ENCODE measurements at places on chromosomes 6 and 20.

DNA sequence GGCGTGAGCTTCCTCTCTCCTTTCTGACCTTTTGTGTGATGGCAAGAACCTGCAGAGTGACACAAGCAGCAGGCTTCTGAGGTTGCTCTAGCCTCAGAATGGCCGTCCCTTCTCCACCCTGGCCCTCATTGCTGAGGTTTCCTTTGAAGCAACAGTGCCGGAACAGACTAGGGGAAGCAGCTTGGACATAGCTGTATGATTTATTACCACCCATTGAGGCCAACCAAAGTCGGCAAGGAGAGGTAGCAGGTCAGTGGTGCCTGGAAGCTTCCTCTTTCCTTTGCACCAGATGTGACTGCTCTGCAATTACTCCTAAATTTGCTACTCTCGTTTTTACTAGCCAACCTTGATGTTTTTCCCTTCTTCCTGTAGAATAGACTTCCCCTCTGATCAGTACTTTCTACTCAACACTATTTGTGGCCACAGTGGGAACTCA, 31.4 kb downstream of the PTPN1 start:
- DNase-seq, result no peak

DNA sequence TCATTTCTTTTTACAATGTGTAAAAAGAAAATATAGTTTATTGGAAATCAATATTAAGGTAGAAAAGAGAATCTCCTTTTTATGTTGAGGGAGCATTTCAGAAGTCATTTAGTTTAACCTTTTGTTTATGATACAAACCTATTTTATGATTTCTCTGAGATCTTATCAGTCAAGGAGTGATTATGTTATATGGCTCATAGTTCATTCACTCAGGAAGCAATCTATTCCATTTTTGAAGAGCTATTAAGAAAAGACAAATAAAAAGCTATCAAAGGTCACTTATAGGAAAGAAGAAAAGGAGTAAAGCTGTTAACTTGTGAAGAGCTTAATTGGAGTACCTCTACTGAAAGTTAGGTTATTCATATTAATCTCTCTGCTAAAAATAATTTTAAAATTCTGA, 526.6 kb upstream of the JAG1 start:
- no peak for DNase-seq

- no peak for DNase-seq
These were observed 6.0 kb downstream of the CLPSL1 start for GRCh38 chr6:35786810-35787209.

DNA sequence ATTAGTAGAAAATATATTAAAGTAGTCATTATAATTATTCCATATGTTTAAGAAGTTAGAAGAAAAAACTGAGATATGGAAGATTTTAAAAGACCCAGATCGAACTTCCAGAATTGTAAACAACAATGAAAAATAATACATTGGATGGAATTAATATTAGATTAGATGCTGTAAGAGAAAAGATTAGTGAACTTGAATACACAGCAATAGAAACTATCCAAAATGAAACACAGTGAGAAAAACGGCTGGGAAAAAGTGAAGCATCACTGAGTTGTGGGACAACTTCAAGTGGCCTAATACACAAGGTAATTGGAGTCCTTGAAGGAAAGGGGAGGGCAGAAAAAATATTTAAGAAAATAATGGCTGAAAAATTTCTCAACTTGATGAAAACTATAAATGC, 4.2 kb upstream of the TTBK1 start:
- DNase-seq, result no peak

DNA sequence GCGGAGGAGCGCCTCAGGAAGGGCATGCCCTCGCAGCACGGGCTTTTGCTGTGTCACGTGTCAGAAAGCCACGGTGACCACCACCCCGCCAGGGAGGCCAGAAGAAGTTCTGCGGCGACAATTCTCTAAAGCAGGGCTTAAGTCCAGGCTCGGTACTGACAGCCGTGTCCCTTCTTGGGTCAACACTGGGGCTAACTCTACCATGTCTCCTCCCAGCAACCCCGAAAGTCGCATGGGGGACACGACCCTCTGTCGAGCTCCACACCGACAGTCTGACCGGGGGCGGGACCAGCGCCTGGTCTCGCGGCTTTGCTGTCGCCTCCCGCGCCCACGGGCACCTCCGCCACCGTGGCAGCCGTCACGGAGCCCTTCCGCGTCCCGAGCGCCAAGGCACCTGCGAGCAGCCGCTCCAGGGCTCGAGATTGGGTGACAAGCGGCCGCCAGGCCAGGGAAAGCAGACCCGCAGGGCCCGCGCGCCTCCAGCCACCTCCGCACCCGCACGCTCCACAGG, 534 bp downstream of the NANP start:
- peak; percentile 32 for DNase-seq

GRCh38 chr20:17807651-17808050, 107.9 kb downstream of the BANF2 start:
- no peak for DNase-seq

- no peak for DNase-seq
These were observed 57.8 kb downstream of the KIZ start for GRCh38 chr20:21183722-21184121.

GRCh38 chr6:35218021-35218420, 4.3 kb downstream of the SCUBE3 start:
- no peak for DNase-seq

DNA sequence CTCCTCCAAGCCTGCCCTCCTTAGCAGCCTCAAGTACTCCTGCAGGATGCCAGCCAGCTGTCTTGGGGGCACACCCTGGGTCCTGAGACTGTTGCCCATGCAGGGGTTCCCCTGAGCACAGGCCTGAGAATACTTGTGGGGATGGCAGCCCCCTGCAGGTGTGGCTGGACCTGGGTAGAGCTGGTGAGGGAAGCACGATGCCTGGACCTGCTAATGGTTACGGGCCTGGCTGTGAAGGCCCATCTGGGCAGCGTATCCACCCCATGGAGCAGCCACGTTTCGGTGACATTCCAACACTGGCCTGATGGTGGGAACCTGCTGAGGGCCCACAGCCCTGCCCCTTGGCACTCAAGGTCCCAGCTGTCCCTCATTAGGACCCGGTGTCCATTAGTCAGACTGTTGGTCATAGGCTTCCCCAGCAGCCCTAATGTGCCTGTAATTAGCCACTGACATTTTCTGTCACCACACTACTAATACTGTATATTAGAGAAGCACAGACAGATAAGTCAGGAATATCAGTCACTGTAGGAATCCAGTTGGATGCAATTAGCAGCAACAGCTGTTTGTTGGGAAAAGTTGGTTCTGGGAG, 20.3 kb downstream of the CCDC167 start:
- DNase-seq, result no peak

DNA sequence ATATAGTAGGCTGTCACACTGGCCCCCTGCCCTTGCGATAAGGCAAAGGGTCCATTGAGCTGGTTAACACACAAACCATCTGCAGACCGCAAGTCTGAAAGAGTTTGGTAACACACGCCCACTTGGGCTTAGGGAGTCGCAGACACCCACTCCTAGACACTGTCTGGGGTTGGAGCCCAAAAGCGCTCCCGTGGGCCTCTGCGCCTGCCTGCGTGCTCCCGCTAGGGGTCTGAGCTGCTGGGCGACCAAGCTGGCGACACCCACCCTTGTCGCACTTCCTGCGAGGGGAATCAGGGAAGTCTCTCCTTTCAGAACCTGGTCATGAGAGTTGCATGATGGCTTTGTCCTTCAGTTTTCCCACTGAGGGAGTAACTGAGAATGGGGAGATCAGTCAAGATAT, 653.0 kb downstream of the HTR1B start:
- DNase-seq, result no peak

DNA sequence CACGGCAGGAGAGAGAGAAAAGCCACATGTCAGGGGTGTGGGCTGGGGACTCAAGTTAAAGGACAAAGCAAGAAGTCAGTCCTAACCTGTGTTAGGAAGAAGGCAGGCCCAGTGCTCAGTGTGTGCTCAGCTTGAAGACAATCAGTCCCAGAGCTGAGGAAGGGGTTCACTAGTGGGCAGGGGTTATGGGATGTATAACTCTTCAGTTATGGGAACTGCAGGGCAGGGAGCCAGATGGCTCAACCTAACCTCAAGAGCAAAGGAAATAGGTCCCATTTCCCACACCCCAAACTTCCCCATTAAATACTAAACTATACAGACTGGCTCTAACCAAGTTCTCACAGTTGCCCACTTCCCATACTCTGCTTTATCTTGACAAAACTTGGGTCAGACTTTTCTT, 7.4 kb upstream of the SSTR4 start:
- no peak for DNase-seq

DNA sequence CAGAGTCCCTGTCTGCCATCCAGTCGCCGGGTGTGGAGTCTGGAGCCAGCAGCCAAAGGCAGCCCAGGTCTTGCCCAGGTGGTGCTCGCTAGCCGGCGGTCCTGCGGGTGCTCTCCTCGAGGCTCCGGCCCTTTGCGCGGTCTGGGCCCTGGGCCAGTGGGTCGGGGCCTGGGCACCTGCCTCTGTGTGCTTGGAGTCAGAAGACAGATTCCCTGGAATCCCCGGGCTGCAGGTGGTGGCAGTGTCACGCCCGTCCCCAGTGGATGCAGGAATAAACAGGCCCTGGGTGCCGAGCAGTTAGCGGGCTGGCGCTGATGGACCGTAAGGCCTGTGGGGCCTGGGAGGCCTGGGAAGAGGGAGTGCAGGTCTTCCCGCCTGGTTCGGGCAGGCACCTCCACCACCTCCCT, 5.3 kb downstream of the SS18L1 start:
- DNase-seq, result no peak

DNA sequence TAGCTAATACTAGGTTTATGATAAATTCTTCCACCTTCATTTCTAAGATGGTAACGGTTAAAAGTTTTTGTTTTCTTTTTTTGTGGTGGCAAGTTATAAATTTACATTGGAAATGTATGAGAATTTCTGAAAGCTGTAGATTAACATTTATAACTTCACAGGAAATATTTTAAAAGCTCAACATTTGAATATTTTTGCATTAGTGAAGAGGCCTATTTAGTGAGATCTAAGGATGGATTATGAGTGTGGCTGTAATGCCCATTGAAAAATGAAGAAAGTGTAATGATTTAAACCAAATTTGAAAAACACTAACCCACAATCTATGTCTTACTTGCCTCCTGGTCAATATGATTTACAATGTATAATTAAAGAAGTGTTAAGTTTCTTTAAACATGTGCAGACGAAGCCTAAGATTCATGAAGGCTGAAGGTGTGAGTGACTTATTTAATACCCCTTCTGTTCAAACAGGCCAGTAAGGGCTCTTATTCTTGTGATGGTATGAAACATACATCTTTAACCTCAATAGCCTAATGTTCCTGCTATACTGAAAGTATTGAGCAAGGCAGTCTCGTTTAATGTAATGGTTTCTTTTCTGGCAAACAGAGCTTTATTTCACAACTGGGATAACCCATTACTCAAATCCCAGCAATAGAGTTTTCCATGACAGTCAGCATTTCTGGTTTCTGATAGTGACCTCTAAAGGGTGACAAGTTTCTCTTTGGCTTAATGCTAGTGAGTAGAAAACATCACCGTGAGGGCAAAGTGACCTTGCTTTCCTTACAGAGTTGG, 13.2 kb downstream of the HDGFL1 start:
- no peak for DNase-seq

DNA sequence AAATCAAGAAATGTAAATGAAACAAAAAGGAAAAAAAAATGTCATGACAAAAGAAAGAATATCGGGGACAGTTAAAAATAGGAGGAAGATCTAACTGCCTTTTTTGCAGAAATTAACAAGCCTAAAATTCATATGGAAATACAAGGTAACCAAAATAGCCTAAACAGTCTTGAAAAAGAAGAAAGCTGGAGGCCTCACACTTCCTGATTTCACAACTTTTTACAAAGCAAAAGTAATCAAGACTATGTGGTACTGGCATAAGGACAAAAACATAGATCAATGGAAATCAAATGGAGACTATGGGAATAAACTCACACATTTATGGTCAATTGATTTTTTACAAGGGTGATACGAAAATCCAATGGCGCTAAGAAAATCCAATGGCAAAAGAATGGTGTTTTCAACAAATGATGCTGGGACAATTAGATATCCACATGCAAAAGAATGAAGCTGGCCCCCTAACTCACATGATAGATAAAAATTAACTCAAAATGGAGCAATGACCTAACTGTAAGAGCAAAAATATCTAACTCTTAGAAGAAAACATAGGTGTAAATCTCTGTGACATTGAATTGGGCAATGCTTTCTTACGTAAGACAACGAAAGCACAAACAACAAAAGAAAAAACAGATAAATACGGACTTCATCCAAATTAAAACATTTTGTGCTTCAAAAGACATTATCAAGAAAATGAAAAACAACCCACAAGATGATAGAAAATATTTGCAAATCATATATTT, 24.5 kb downstream of the MAP3K5 start:
- no peak for DNase-seq

- no peak for DNase-seq
These were observed 2.4 kb upstream of the SNAI1 start for GRCh38 chr20:49980140-49981008.

DNA sequence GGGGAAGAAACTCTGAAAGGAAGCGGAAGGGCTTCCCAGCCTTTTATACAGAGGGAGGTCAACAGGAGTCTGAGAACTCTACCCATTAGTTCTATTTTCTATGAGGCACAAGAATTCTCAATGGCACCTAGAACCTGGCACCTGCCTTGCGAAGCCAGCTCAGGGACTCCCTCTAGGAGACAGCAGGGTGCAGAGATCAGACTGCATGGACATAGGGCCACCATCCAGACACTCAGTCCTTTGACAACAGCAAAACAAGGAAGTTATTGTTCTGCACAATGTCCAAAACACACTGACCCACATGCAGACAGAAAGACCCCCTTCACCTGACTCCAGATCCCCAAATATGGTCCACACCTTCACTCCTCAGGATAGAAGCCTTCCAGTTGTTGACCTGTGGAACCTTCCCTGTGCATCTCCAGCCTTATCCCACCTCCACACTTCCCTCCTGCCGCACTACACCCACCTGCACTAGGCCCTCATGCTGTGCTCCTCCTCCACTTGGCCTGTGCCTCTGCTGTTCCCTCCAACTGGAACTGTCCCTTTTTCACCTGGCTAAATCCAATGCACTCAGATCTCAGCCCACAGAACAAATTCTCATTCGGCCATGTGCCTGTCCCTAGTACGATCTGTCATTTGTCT, 27.8 kb downstream of the ACSS1 start:
- DNase-seq, result no peak

DNA sequence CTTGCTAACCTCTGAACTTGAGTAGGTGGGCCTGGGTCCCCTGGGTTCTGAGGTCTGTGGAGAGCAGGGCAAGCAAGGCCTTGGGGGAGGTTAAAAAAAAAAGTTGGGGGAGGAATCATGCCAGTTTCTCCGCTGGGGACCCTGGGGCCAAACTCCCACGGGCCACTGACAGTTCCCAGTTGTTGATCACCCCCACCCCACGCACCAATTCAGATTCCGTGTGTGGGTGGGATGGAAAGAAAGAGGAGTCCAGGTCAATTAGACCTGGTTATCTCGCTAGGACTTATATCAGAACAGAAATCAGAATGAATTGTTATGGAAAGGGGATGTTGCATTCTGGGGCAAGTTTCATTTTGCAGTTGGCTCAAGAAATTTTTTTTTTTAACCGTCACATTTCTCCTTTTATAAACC, 46.7 kb upstream of the SUPT3H start:
- no peak for DNase-seq

DNA sequence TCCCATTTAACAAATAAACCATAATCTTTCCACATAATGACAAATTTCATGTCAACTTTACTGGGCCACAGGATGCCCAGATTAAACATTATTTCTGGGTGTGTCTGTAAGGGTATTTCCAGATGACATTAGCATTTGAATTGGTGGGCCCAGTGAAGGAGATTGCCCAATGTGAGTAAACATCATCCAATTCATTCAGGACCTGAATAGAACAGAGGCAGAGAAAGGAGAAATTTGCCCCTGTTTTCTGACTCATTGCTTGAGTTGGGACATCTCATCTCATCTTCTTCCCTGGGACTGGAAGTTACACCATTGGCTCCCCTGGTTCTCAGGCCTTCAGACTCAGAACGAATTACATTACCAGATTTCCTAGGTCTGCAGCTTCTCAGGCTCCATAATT, 142.9 kb downstream of the TPBG start:
- no peak for DNase-seq
